ENCODE measurements at places on chromosomes 4 and X. TPM values are rescaled to one million over a fixed set of nuclear protein-coding genes. Genes with fewer than 3 reads are reported as not detected.

CT45A3 gene
- 0.58 TPM for total RNA-seq

TRAM1L1 gene
- 0.96 TPM for total RNA-seq

GRCh38 chrX:118963159-118963558, 11.3 kb upstream of the LONRF3 start:
- H3K27ac ChIP-seq: no peak overlapping the region
- no peak for DNase-seq
- no peak overlapping the region for H3K4me3 ChIP-seq
- no peaks in the 10 kb centered on the region for H3K27me3 ChIP-seq

- H3K36me3 ChIP-seq: no peaks in the 10 kb centered on the region
- H3K4me3 ChIP-seq: peak overlapping the region; percentile 20
- H3K4me1 ChIP-seq: peaks cover 7% of the 10 kb centered on the region
- DNase-seq: no peak
- H3K27ac ChIP-seq: no peak overlapping the region
These were observed 125.9 kb downstream of the FRYL start for GRCh38 chr4:48654015-48654664.

GRCh38 chr4:36226430-36227227, 17.7 kb downstream of the ARAP2 start:
- H3K36me3 ChIP-seq: no peaks in the 10 kb centered on the region
- H3K27ac ChIP-seq: no peak overlapping the region
- no peak for DNase-seq
- H3K27me3 ChIP-seq: no peaks in the 10 kb centered on the region
- H3K4me1 ChIP-seq: peaks cover 10% of the 10 kb centered on the region
- no peak overlapping the region for H3K4me3 ChIP-seq

CXCL8 gene
- 10.7 TPM for total RNA-seq

GRCh38 chr4:111046811-111047210, 423.9 kb upstream of the PITX2 start:
- no peaks in the 10 kb centered on the region for H3K36me3 ChIP-seq
- no peak overlapping the region for H3K27ac ChIP-seq
- no peaks in the 10 kb centered on the region for H3K4me1 ChIP-seq
- DNase-seq: no peak
- H3K4me3 ChIP-seq: no peak overlapping the region

DNA sequence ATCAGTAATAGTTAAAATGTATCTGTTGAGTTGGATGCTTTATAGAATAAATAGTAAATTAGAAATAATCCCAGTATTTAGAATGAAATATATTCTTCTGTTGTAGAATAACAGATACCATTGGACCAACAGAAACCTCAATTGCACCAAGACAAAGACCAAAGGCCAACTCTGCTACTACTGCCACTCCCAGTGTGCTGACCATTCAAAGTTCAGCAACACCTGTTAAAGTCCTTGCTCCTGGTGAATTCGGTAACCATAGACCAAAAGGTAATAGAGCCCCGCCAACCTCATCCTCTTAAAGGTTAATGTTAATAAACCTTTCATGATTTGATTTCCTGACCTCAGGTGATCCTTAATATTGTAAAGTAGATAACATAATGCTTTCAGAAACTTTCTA, 73.8 kb downstream of the PAQR3 start:
- no peak for DNase-seq
- H3K27me3 ChIP-seq: no peaks in the 10 kb centered on the region
- peaks cover 32% of the 10 kb centered on the region for H3K36me3 ChIP-seq
- no peaks in the 10 kb centered on the region for H3K4me1 ChIP-seq
- no peak overlapping the region for H3K4me3 ChIP-seq

- no peak overlapping the region for H3K4me3 ChIP-seq
- H3K4me1 ChIP-seq: no peaks in the 10 kb centered on the region
- no peaks in the 10 kb centered on the region for H3K27me3 ChIP-seq
- H3K27ac ChIP-seq: no peak overlapping the region
These were observed 548.1 kb downstream of the PPP4R3C start for GRCh38 chrX:26915064-26915463.

DNA sequence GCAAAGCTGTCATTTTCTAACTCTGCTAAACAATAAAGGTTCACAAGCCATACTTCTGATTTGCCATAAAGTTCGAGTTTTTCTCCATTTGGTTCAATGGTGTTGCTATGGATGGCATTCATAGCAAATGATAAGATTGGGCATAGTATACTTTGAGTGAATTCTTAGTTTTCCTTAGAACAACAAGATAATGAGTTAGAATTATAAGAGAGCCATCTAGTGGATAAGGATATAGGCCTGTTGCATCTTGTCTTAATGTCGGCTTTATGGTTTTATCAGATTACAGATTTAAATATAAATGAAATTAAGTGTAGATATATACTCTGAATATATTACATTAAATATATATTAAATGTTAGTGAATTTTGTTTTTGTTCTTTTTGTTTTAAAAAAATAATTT, 644.6 kb downstream of the IL1RAPL1 start:
- no peaks in the 10 kb centered on the region for H3K36me3 ChIP-seq
- H3K27me3 ChIP-seq: no peaks in the 10 kb centered on the region
- H3K27ac ChIP-seq: no peak overlapping the region
- no peaks in the 10 kb centered on the region for H3K4me1 ChIP-seq

SMIM10L2A gene
- total RNA-seq: 2.0 TPM

SPANXA2 gene
- not detected for total RNA-seq

- no peak overlapping the region for H3K4me3 ChIP-seq
- DNase-seq: no peak
- H3K36me3 ChIP-seq: no peaks in the 10 kb centered on the region
- no peaks in the 10 kb centered on the region for H3K27me3 ChIP-seq
- H3K4me1 ChIP-seq: no peaks in the 10 kb centered on the region
These were observed 6.4 kb downstream of the FOXP3 start for GRCh38 chrX:49257846-49258748.

SSX2 gene
- total RNA-seq: not detected

DNA sequence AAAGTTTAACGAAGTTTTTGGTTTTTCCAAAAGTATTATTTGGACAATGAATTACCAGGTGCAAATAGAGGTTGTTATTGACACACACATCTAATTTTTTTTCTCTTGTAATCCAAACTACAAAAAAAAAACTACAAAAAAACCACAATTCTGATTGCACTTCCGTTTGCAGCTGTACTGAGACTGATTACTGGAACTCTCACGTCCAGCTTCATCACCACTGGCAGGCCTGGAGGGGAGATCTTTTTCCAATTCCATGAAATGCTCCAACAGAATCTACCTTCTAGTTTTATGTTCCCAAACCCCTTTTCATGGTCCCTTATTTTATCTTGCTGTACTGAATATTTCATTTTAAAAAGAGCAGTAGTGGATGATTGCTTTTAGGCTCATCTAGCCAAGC, 1118.3 kb downstream of the C4orf33 start:
- H3K27ac ChIP-seq: no peak overlapping the region
- H3K27me3 ChIP-seq: no peaks in the 10 kb centered on the region
- H3K36me3 ChIP-seq: no peaks in the 10 kb centered on the region
- no peak overlapping the region for H3K4me3 ChIP-seq

DNA sequence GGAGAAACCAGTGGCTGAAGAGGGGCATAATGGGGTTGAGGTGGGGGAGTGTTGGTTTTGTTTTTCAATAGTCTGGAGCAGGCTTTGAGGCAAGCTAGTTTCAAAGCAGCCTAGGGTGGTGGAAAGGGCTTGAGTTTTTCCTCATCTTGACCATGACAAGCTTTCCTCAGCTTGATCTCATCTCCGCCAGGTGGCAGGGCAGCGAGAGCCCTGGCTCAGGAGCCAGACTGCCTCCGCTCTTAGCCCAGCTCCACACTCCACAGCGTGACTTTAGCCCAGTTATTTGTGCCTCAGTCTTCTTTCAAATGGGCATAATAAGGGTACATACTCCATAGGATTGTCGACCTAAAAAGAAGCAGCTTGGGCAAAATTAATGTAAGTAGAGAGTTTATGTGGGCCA, 29.9 kb upstream of the SOWAHD start:
- H3K36me3 ChIP-seq: no peaks in the 10 kb centered on the region
- no peaks in the 10 kb centered on the region for H3K27me3 ChIP-seq
- H3K27ac ChIP-seq: no peak overlapping the region
- no peak for DNase-seq
- no peak overlapping the region for H3K4me3 ChIP-seq

SPACA5 gene
- total RNA-seq: not detected

- H3K4me1 ChIP-seq: no peaks in the 10 kb centered on the region
- H3K27ac ChIP-seq: no peak overlapping the region
- H3K4me3 ChIP-seq: no peak overlapping the region
- H3K36me3 ChIP-seq: no peaks in the 10 kb centered on the region
- no peaks in the 10 kb centered on the region for H3K27me3 ChIP-seq
- DNase-seq: no peak
These were observed 59.0 kb upstream of the AGTR2 start for GRCh38 chrX:116111497-116111896.

GRCh38 chr4:113607998-113608397, 153.5 kb downstream of the CAMK2D start:
- no peak overlapping the region for H3K27ac ChIP-seq
- DNase-seq: no peak
- H3K4me1 ChIP-seq: no peaks in the 10 kb centered on the region
- H3K36me3 ChIP-seq: no peaks in the 10 kb centered on the region
- no peaks in the 10 kb centered on the region for H3K27me3 ChIP-seq

DNA sequence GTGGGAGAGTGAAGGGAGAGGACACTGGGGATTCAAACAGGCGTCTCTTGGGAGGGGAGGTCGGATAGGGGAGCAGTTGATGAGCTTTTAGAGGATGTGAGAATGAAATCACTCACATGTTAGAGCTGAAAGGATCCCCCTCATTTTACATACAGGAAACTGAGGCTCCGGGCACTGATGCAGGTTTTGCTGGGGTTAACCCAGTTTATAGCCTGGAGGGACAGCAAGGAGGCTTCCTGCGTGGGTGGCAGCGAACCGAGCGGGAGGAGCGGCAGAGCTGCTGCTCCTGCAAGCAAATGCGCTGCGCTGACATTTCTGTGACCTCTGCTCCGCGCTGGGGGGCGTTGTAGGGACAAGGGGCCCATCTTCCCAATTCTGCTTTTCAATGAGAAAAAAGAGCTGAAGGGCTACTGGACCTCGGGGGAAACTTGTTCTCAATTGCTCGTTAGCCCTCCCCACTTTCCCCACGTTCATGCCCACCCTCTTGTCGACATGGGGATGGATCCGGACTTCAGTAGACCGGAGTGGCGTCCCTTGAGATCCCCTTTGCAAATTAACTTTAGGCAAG, 1.2 kb upstream of the NEUROG2 start:
- no peak for DNase-seq
- peaks cover 98% of the 10 kb centered on the region for H3K27me3 ChIP-seq
- H3K36me3 ChIP-seq: no peaks in the 10 kb centered on the region
- H3K4me1 ChIP-seq: peaks cover 25% of the 10 kb centered on the region
- no peak overlapping the region for H3K4me3 ChIP-seq

- no peak for DNase-seq
- no peak overlapping the region for H3K4me3 ChIP-seq
- no peak overlapping the region for H3K27ac ChIP-seq
These were observed 60.6 kb downstream of the NBDY start for GRCh38 chrX:56789518-56790070.

GRCh38 chr4:24382381-24382780, 202.0 kb downstream of the DHX15 start:
- H3K4me3 ChIP-seq: no peak overlapping the region
- no peak for DNase-seq
- no peaks in the 10 kb centered on the region for H3K36me3 ChIP-seq
- H3K27ac ChIP-seq: no peak overlapping the region
- H3K27me3 ChIP-seq: no peaks in the 10 kb centered on the region

GRCh38 chr4:25172961-25173915, 13.0 kb upstream of the SEPSECS start:
- H3K4me3 ChIP-seq: no peak overlapping the region
- no peak overlapping the region for H3K27ac ChIP-seq
- peaks cover 4% of the 10 kb centered on the region for H3K36me3 ChIP-seq

DNA sequence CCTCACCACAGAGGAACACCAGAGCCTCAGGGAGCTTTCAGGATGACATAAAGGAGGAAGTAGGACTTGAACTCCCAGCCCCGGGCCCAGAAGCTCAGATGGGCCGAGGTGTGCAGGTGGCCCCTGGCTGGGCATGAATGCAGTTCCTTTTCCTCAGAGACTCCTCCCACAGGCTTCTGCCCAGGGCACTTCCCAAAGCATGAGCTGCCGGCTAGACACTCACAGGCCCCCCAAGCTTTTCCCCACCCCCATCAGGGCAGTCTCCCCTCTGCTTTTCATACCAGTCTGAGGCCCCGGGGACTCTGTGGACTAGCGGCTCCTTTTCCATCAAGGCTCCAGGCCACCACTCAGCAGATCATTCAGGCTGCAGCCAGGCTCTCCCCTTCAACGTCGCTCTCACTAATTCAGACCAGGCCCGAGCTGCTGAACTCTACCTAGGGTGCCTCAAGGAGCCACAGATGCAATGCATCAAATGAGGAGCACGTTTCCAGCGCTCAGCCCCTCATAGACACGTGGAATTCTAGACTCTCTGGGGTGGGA, 36.9 kb downstream of the HMX1 start:
- DNase-seq: no peak
- peaks cover 5% of the 10 kb centered on the region for H3K27me3 ChIP-seq
- no peaks in the 10 kb centered on the region for H3K36me3 ChIP-seq
- H3K4me1 ChIP-seq: no peaks in the 10 kb centered on the region
- no peak overlapping the region for H3K27ac ChIP-seq
- no peak overlapping the region for H3K4me3 ChIP-seq

- H3K27ac ChIP-seq: no peak overlapping the region
- no peak overlapping the region for H3K4me3 ChIP-seq
- peaks cover 3% of the 10 kb centered on the region for H3K27me3 ChIP-seq
- no peaks in the 10 kb centered on the region for H3K36me3 ChIP-seq
- H3K4me1 ChIP-seq: no peaks in the 10 kb centered on the region
- DNase-seq: no peak
These were observed 46.9 kb upstream of the SLC25A4 start for GRCh38 chr4:185096032-185096653.

TTC29 gene
- not detected for total RNA-seq

DNA sequence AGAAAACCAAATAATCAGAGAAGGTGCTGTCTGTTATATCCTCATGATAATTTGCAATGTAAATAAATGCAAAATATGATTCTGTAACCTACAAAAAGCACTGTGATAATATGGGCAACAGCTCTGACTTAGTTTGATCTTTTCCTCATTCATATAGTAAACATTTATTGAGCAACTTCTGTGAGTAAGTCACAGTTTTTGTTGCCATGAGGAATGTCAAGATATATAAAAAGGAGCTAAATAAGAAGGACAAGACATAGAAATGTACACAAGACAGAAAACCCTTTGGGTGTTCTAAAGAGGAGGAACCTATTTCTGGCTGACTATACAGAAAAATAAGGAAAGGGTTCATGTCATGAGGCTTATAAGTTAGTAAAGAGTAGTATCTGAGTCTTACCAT, 44.3 kb downstream of the ARSJ start:
- H3K27me3 ChIP-seq: no peaks in the 10 kb centered on the region
- no peak for DNase-seq
- no peaks in the 10 kb centered on the region for H3K36me3 ChIP-seq
- H3K27ac ChIP-seq: no peak overlapping the region
- no peak overlapping the region for H3K4me3 ChIP-seq

GRCh38 chr4:132218406-132218805, 930.7 kb upstream of the PCDH10 start:
- no peak overlapping the region for H3K4me3 ChIP-seq
- no peak overlapping the region for H3K27ac ChIP-seq
- DNase-seq: no peak
- H3K27me3 ChIP-seq: no peaks in the 10 kb centered on the region
